NCI-H1436 (cell line): ENCODE measurements at places on chromosomes 2 and 18.

DNA sequence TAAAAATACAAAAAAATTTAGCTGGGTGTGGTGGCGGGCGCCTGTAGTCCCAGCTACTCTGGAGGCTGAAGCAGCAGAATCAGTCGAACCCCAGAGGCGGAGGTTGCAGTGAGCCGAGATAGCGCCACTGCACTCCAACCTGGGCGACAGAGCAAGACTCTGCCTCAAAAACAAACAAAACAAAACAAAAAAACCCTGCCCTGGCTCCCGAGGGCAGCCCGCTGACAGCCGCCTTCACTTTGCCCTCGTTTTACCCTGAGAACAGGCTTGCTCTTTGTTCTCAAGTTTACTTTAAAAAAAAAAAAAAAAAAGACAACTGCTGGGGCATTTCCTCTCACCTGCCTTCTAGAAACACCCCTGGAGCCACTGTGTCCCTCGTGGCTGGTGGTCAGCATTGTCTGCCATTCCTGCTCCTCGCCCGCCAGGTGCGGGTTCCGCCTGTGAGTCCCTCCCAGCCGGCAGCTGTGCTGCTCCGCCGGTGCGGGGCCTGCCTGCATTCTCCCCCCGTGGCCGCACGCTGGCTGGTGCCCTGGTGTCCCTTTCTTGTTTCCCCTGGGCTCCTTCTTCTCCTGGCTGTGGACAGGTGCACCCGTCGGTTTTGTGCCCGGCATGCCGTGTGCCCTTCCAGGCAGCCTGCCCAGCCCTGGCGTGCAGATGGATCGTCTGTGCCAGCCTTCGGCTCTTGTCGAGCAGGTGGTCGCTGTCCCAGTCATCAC lies 105.7 kb downstream of the USP40 start:
- DNase-seq: peak; percentile 44

DNA sequence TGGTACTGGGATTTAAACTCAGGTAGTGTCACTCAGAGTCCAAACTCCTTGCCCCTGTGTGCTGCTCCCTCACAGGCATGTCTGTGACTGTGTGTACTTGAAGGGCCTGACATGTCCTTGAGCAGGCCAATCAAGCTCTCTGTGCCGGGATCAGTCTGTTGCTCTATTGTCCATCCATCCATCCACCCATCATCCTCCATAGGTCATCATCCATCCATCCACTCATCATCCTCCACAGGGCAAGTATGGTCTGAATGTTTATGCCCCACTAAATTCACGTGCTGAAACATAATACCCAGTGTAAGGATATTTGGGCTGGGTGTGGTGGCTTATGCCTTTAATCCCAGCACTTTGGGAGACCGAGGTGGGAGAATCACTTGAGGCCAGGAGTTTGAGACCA lies 24.5 kb upstream of the NEB start:
- no peak for DNase-seq

DNA sequence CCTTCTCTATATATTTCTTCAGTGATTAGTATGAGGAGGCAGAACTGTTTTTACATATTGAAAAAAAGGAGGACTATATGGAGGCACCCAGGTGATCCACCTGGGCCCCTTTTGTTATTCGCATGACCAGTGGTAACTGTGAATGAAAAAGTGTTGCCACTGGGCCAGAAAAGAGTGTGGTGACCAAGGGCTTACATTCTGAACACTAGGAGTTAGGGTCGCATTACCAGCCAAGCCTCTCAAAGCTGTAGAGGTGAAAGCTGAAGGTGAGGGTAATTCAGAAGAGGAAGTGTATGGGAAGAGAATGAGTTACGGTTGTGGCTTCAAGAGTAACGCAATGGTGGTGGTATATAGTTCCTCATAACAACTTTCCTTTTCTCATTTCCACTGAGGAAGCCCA lies 487.6 kb downstream of the TMEM182 start:
- DNase-seq: no peak

DNA sequence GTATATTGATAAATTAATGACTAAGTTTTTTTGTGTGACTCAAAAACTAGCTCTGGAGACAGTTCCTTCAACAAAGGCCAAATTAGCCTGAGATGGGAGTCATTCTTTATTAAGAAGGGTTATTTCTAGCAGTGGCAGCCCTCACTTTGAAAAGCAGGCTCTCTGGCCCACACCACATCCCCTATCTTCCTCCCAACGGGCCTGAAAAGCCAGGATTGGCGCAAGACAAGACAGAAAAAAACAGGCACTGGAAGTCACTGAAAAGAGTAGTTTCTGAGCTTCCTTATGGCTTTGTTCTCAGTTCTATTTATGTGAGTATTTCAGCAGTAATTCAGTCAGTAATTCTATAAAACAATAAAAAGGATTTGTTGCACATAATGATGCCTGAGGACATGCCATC lies 149.0 kb downstream of the LAMA3 start:
- DNase-seq: no peak

GRCh38 chr2:179550214-179550613 lies 285.6 kb upstream of the SESTD1 start:
- peak; percentile 66 for DNase-seq

DNA sequence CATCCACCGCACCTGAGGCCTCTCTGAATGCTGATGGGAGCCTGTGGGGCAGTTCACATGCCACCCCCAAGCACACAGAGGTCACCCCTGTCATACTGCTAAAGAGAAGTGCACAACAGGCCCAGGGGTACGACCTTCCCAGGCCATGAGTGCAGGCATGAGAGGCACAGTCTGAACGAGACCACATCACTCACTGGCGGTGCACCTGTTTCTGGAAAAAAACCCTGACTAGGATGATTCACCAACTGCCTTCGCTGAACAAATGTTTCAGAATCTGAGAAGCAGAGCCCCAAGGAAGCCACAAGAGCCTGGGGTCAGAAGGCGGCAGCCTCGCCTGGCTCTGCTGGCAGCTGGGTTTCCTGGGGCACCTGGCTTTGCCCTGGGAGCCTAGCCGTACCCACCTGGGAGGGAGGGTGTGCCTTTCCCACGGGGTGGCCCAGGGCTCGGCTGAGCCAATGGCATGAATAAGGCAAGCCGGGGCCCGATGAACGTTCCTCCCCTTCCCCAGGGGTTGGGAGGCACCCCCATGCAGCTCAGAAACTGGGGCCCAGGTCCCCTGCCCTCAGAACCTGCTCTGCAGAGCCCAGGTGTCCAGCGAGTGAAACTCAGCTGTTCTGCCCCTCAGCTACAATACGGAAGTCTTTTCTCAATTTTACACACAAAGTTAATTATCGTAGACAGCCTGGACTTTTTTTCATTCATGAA lies 73.8 kb downstream of the HDAC4 start:
- no peak for DNase-seq

DNA sequence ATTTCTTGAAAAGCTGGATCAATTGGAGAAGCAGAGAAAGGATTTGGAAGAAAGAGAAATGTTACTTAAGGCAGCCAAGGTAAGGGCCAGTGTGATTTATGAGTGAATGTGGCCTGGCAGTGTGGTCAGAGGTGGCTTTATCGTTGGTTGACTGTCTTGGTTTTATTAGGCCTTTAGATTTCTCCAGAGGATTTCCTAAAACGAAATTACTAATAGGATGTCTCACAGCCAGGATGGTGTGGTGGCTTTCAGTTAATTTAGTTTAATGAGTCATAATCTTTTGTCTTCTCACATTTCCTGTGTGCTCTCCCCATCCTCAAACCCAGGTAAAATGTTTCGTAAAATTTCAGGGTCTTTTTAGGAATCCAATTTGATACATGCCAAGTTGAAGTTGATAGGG lies 100.8 kb downstream of the TAF4B start:
- no peak for DNase-seq

DNA sequence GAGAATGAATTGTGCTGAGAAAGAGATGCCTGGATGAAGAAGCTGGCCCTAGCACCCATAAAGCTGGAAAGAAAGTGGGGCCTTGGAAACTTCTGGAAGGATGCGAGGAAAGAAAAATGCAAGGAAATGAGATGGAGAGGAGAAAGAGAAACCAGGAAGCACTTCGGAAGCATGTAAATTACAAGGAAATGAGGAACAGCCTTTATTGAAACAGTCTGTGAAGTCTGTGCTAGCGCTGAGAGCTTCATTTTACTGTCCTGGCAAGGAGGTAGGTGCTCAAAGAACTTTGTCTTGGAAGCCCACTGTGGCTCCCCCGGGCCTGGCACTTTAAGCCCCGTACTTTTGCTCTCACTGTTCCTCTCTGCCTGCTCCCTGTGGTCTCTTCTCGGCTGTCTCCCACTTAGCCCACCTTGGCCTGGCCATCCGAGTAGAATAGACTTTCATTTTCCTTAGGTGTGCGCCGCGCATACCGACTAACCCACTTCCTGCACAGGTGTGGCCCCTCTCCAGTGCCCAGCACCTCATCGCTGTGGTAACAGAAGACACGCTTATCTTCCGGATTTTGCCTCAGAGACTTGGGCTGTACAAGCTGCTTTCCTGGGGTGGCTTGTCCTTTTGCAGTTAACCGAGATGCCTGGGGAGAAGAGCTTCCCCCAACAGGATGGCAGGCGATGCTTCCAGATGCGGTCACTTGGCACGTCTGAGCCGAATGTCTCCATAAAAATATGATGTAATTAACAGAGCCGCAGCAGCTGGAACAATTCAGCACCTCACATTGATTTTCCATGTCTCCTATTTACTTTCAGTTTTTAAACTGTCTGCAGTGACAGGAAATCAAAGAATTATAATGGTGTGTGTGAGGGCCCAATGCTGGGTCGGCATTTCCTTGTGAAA lies 199.6 kb downstream of the HRH4 start:
- DNase-seq: no peak

- DNase-seq: no peak
Observed at GRCh38 chr2:204261846-204262245, 283.4 kb upstream of the PARD3B start.

- DNase-seq: no peak
Observed at GRCh38 chr2:72222829-72223564, 75.3 kb upstream of the CYP26B1 start.

DNA sequence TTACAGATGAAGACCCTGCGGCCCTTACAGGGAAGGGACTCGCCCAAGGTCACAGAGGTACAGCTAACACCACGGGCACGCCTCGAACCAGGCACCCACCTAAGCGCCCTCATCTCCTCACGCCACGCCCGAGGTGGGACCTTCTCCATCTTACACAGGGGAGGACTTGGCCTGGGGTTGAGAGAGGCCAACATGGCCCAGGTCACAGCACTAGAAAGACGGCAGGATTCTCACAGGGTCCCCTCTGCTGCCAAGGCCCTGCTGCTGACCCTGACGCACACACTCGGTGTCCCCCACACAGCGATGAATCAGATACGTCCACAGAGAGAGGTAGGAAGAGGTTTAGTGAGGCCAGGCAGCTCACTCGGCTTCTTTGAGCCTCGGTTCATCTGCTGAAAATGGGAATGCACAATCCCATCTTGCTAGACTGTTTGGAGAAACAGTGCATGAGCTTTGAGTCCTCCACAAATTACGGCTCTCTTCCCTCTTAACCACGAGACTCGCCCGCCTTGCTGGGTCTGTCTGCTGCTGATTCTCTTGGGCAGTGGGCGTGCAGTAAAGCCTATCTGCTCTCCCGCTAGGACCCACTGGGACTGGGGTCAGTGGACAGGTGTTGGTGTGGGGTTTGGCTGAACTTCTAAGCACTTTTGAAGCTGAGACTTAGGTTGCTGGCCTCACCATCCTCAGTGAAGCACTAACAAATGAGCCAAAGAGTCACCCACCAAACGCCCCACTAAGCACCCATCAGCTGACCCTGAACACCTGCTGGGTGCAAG lies 79.2 kb downstream of the SMAD7 start:
- no peak for DNase-seq

GRCh38 chr2:227164763-227165291 lies 403 bp downstream of the COL4A3 start:
- DNase-seq: no peak

- DNase-seq: peak; percentile 40
Observed at GRCh38 chr2:231530099-231531011, at the start of gene NMUR1. TSS of gene NMUR1 (minus strand) at chr2:231530445. CDS start at chr2:231530361, 84 bp downstream.

GRCh38 chr2:150872756-150873395 lies 385.4 kb upstream of the RND3 start:
- no peak for DNase-seq

DNA sequence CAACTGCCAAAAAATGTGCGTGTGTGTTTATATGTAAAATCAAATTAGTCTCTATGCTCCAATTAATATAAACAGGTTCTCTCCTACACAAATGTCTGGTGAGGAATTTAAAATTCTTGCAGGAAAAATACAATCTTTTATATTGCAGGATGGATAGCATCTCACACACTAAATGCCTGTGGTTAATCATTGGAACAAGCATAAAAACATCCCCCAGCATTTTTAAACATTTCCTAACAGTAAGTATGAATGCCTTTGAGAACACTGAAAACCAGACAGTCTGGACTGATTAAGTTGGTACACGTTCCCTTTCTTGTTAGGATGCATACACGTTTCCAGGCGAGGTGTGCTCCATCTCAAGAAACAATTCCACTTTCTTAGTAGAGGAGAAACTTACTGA lies 29.9 kb upstream of the PDE1A start:
- DNase-seq: no peak

DNA sequence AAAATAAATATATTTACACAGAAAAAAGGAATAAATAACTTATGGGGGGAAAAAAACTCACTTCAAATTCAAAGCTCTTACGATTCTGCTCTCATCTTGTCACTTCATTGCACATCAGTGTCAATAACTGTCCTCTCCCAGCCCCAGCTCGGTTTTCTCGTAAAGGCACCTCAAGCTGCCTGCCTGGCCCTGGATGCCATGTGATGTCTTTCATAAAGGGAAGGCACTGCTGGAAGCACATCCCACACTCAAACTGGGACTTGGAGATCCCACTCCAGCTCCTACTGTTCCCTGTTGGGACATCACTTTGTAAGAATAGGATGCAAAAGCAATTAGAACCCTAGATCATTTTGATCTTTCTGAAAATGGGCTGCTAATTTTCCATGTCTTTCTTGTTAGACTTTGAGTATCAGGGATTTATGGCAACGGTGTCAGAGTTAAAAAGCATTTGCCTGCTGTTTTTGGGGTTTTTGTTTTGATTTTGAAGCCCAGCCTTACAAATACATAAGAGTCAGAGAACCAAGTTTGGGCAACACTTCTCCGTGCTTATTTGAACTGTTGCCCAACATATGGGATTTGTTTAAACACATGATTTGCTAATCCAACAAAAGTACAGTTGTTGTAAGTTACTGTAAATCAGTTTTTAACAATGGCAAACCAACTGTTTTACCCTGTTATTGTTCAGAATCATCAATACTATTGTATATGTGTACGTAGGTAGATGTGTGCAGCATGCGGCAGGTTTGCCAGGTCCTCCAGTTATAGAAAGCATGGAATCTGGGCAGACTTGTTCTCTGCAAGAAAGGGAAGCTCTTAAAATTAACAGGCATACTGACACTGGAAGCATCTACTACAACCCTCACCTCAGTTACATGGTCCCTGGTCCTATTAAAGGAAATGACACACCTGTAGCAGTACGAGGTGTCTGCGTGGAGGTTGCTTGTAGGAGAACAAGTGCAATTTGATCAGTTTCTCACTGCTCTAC lies 20.6 kb downstream of the SERTAD2 start:
- no peak for DNase-seq
